ENCODE measurements at places on chromosomes 7 and 10.

GRCh38 chr7:1192171-1192676, 32.2 kb upstream of the ZFAND2A start:
- DNase-seq, result no peak

GRCh38 chr7:100914208-100914878, 18.7 kb upstream of the ACHE start:
- no peak for DNase-seq

GRCh38 chr10:110093722-110094121, 85.9 kb downstream of the ADD3 start:
- DNase-seq, result no peak

- DNase-seq, result no peak
Observed at GRCh38 chr7:142248-142941, 50.0 kb upstream of the FAM20C start.

DNA sequence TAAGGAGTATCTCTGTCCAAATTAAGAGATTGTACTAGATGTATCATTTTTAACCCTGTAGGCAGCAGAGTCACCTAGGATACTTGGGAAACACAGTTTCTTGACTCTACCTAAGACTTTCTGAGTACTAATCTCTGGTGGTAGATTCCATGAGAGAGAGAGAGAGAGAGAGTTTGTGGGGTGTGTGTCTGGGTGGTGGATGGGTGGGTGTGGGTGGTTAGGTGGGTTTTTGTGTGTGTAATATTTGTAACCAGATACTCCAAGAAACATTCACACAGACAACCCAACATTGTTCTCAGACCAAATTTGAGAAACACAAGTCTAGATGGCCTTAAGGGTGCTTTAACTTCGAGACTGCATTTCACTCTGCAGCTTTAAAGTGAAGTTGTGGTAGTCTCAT, 215.2 kb downstream of the PRKG1 start:
- DNase-seq, result no peak

GRCh38 chr10:15168291-15168785, at the start of gene NMT2:
Gene NMT2, minus strand, starts transcription at chr10:15168693. Its CDS starts 81 bp downstream, at chr10:15168612.
- no peak for DNase-seq

DNA sequence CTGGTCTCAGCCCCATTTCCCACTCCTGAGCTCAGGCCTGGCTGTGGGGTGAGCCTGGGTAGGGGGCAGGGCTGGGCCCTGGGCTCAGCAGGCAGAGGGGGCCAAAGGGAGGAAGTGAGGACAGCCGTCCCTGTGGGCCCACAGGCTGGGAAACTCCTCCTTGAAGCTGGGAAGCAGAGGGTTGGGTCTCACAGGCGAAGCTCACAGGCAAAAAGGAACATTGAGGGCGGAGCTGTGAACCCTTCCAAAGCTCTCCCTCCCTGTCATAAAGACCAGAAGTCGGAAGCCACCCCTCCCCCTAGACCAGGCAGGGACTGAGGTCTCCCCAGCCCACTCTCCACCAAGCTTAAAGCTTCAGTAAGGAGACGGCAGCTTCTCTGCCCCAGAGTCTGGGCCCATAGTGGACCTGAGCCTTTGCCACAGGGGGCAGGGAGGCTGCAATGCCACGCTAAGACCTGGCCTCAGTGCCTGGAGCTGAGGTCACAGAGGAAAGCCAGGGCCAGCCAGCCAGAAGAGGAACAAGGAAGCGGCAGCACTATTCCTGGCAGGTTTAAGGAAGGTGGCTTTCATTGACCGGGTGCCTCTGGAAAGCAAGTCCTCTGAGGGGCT, 1.0 kb upstream of the KCP start:
- DNase-seq, result no peak

DNA sequence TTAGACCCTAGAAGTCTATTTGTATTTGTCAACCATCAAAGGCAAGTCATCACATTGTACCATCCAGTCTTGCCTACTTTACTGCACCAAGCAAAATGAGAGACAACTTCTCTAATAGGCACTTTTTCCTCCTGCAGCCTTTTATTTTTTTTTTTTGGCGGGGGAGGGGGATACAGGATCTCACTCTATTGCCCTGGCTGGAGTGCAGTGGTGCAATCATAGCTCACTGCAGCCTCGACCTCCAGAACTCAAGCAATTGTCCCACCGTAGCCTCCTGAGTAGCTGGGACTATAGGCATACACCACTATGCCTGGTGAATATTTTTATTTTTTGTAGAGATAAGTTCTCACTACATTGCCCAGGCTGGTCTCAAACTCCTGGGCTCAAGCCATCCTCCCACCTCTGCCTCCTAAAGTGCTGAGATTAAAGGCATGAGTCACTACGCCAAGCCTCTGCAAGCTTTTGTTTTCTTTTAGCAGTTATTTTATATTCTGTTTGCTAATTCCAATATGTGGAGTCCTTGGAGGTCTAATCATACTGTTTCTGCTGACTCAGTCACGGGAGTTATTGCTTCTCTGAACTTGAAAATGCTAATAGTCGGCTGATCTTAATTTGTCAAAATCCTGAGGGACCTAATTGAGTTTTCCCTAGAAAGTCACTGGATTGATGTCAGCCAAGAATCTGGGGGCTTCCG, 14.2 kb downstream of the KPNA7 start:
- DNase-seq, result no peak

GRCh38 chr7:112869111-112869774, 79.0 kb upstream of the TMEM168 start:
- DNase-seq, result no peak

GRCh38 chr7:20199015-20199737, 18.0 kb downstream of the MACC1 start:
- DNase-seq, result no peak

DNA sequence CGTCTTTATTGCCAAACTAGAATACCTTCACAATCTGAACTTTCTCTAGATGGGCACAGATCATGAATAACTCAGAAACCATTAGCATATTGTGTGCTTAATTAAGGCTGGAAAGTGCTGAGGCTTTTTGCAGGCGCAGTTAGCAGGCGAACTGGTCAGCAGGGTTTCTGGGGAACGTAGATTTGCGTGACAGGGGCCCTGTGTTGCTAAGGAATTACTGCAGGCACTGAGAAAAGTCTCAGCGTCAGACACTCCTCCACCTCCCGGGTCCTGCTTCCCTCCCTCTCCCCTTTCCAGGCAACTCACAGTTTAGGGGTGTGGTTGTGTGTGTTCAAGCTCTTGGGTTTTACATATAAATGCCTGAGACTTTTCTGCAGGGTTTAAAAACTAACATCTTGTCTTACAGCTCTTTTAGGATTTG, 2.2 kb downstream of the MAP3K8 start:
- DNase-seq, result no peak

GRCh38 chr7:108171164-108171563, 41.0 kb upstream of the LAMB4 start:
- no peak for DNase-seq

DNA sequence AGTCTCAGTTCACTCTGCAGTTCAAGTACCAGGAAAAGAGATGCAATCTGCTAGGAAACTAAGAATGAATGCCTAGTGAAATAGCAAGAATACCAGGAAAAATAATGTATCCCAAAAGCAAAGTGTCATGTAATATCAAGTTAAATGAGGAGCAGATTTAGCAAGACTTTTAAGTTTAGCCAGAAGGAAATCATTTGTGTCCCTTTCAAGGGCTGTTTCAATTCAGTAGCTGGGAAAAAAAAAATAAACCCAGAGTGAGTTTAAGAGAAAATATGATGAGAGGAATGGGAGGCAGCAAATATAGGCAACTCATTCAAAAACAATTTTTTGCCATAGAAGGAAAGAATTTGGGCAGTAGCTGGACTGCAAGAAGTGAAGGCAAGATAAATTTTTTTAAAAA, 135.8 kb downstream of the DGKB start:
- DNase-seq, result no peak

GRCh38 chr10:121392657-121393056, 205.6 kb downstream of the FGFR2 start:
- no peak for DNase-seq

- no peak for DNase-seq
Observed at GRCh38 chr10:130045801-130046321, 64.8 kb downstream of the C10orf143 start.

DNA sequence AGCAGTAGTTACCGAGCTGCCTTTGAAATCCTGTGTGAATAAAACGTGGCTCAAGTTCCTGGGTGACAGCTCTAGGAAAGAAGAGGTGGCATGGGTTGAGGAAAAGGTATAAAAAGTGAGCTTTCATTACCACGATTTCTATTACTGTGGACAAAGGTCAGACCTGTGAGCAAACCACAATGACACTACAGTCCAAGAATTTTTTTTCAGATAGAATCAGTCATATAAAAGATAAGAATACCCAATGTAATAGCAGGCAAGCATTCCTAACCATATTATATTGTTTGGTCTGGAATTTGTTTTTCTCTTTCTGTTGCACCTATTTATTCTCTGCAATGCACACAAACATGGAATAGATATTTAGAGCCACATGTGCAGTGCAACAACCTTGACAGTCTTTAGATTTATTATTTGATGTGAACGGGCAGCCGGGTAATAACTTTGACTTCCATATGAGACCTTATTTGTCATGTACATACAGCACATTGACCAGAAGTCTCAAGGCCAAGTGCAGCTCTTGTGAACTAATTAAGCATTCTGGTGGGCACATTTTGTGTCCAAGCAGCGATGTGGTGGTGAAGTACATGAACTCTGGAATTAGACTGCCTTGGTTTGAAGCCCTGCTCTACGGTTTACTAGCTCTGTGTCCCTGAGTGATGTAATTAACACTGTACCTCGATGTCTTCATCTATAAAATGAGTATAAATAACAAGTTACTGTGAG, 156.8 kb downstream of the NRCAM start:
- DNase-seq, result no peak

- DNase-seq, result no peak
Observed at GRCh38 chr10:69232736-69233480, 12.8 kb downstream of the HKDC1 start.

DNA sequence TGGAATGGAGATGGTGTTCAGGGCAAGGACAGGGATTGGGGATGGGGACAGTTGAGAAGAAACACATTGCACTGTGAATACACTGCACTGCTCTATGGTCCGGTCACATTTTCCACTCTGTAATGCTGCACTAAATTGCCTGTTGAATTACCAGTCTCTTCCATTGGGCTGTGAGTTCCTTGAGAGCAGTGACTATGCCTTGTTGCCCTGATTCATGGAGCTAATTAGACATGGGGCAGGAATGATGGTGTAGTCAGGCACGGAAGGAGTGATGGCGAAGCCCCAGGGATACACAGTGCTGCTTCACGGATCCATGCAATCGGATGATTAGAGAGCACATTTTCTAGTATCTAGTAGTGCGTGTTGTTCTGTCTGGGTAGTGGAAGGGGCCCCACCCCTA, 25.4 kb upstream of the GPAM start:
- DNase-seq, result no peak

DNA sequence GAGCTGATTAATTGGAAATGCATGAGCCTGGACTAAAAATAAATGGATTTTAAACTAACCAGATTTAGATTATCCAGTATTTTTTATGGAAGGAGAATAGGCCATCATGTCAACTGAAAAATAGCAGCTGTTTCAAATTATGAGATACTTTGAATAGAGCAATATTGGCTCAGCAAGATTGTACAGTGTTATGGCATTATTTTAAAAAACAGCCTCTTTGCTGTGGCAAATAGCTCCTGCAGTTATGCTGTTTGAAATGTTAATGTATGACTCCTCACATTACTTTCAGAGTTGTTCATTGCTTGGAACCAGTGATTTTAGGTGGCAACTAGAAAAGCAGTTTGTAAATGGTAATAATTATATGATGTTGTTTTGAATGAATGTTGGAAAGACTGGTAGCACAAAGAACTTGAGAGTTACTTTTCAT, 244.5 kb downstream of the KIAA1217 start:
- no peak for DNase-seq

DNA sequence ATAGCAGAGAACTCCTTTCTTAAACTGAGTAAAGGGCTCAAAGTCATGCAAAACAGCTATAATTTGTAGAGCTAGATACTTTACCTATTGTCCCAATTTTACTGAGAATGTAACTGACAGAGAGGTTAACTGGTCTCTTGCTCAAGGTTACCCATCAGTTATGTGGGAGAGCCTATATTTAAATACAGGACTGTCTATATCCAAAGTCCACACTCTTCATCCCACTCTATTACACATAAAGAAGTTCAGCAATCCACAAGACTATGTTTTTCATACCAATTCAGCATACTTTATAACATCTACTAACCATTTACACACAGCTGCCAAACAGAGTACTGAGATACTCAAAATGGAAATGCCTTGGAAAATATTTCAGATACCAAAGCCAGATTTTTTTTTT, 100.2 kb downstream of the MICU1 start:
- no peak for DNase-seq

DNA sequence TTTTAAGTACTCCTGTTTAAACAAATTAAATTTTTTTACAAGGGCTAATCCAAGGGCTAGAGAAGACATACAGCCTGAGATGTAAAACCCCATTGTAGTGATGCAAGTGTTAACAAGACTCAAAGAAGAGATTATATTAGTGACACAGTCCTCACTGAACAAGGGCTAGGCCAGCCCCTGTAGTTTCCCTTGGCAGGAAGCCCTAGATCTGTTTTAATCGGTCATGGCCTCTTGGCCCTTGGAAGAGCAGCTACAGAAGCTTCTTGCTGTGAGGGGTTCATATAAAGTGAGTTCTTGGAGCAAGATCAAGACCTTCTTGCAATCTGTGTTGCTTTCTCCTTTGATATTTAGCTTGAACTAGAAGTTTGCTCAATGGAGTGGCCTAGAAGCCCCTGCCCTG, 1339.4 kb downstream of the XPNPEP1 start:
- DNase-seq, result no peak

GRCh38 chr7:20796500-20796899, 9.8 kb upstream of the SP8 start:
- DNase-seq, result no peak

GRCh38 chr7:151138153-151138851, 29.2 kb downstream of the GBX1 start:
- DNase-seq, result no peak

- DNase-seq, result no peak
Observed at GRCh38 chr7:147586526-147586925, 1004.0 kb upstream of the C7orf33 start.

- peak; percentile 62 for DNase-seq
Observed at GRCh38 chr10:70584909-70585544, 17.5 kb downstream of the PRF1 start.

DNA sequence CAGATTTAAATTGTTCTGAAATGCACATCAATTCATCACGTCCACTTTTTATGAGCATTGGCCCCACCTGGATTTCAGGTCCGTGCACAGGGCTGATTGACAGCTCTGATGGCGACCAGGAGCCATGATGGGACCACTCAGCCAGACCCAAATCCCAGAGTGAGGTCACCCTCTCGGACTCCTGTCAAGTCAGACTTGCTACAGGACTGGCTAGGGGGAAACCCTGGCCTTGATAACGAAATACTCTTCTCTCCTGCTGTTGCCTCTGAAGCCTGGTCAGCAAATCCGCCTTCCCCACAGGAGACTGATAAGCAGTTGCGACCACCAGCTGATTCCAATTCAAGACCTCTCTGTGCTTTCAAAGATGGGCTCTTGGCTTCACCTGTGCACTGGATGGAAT, 76.4 kb downstream of the CARD11 start:
- no peak for DNase-seq

- DNase-seq, result no peak
Observed at GRCh38 chr10:82924711-82925110, 1049.7 kb downstream of the NRG3 start.

GRCh38 chr10:34364253-34365037, 450.7 kb downstream of the PARD3 start:
- no peak for DNase-seq

- peak; percentile 26 for DNase-seq
Observed at GRCh38 chr10:43076876-43077420, at the start of gene RET. Gene RET, plus strand, starts transcription at chr10:43077069. Its CDS starts 190 bp downstream, at chr10:43077259.
